CD4-positive, alpha-beta T cell treated with Interferon gamma for 1 hour (primary cell): ENCODE measurements at places on chromosomes 7 and 10.

DNA sequence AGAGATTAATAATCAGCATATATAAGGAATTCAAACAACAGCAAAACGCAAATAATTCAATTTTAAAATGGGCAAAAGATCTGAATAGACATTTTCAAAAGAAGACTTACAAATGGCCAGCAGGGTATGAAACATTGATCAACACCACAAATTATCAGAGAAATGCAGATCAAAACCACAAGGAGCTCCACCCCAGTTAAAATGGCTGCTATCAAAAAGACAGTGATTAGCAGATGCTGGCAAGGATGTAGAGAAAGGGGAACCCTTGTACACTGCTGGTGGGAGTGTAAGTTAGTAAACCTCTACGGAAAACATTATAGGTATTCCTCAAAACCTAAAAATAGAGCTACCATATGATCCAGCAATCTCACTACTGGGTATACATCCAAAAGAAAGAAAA is 128.0 kb upstream of the CACUL1 start:
- no peak for DNase-seq

GRCh38 chr7:91554883-91555282 is 290.6 kb downstream of the FZD1 start:
- no peak for DNase-seq

- no peak for DNase-seq
Measured at GRCh38 chr7:43766564-43766963, 8.1 kb downstream of the BLVRA start.

GRCh38 chr7:110326966-110327365 is 764.0 kb upstream of the LRRN3 start:
- DNase-seq = no peak

GRCh38 chr7:18225067-18225466 is 197.4 kb upstream of the PRPS1L1 start:
- no peak for DNase-seq

DNA sequence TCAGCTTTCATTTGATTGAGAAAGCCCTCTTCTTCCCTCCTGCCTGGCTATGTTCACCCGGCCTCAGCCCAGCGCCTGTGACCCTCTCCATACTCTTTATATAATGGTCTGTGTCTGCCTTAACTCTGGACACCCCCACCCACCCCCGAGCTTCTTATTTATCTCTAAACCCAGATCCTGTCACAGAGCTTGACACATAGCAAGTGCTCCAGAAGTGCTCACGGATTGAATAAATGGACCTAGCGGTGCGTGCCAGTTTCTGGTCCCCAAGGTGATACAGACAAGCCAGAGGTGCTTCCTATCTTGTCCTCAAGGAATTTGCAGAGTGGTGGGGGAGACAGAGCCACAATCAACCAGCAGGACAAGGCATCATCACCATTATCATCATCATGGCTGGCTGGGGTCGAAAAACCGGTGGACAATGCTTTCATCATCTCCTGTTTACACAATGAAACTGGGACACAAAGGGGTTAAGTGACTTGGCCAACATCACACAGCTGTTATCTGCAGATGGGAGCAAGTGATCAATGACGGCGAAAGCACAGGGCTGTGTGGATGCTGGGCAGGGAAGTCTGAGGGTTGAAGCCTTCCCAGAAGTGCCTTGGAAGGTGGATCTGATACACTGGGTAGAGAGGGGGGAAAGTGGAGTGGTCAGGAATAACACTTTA is 2.2 kb upstream of the LOXL4 start:
- no peak for DNase-seq

DNA sequence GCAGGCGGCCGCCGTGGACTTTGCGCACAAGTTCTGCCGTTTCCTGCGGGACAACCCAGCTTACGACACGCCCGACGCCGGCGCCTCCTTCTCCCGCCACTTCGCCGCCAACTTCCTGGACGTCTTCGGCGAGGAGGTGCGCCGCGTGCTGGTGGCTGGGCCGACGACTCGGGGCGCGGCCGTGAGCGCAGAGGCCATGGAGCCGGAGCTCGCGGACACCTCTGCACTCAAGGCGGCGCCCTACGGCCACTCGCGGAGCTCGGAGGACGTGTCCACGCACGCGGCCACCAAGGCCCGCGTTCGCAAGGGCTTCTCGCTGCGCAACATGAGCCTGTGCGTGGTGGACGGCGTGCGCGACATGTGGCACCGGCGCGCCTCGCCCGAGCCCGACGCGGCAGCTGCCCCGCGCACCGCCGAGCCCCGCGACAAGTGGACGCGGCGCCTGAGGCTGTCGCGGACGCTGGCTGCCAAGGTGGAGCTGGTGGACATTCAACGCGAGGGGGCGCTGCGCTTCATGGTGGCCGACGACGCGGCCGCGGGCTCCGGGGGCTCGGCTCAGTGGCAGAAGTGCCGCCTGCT is 14.1 kb downstream of the SH2B2 start:
- no peak for DNase-seq

DNA sequence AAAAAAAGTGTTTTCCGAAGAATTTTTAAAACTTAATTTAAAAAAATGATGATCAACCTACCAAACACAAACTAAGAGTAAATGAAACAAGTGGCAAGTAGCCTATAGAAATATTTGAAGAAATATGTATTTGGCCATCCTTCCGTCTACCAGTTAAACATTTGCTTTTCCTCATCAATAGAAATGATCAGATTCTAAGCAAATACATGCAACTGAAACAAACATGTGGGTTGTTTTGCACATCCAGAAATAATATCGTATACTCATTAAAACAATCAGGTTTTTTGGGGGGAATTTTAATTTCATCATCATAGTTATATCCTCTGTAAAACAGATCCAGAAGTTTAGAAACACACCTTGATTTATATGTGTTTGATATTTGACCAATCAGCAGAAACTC is 1011.7 kb downstream of the GATA3 start:
- DNase-seq = no peak

- DNase-seq = no peak
Measured at GRCh38 chr10:59905066-59905730, 1.2 kb downstream of the CCDC6 start.

DNA sequence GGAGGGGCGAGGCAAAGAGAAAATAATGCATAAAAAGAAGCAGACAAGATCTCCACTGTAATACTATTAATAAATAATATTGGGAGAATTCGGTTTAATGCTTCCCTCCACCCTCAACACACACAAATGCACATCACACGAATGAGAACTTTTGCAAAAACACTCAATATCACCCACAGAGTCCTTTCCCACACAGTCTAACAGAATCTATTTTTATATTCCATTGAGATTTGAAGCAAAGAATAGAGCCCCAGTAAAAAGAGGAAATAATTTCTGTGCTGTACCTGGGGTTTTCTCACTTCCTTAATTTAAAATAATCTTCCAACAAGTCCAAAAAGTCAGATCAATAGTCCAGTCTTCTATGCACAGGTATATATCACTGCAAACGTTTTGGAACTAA is 17.0 kb downstream of the PIK3AP1 start:
- DNase-seq = no peak

GRCh38 chr10:14571866-14572507 is 202.7 kb downstream of the FAM107B start:
- DNase-seq = peak; percentile 74

- no peak for DNase-seq
Measured at GRCh38 chr10:16944986-16945385, 127.8 kb upstream of the RSU1 start.
